Lung (tissue), 17 donors: ENCODE measurements at places on chromosomes 5 and 9. TPM values are rescaled to one million over a fixed set of nuclear protein-coding genes. Genes with fewer than 3 reads are reported as not detected.

The CCL28 gene
- total RNA-seq, result 6.4 TPM

The FSD1L gene
- 8.7 TPM for total RNA-seq

The EGFL7 gene
- 128 TPM for total RNA-seq

DNA sequence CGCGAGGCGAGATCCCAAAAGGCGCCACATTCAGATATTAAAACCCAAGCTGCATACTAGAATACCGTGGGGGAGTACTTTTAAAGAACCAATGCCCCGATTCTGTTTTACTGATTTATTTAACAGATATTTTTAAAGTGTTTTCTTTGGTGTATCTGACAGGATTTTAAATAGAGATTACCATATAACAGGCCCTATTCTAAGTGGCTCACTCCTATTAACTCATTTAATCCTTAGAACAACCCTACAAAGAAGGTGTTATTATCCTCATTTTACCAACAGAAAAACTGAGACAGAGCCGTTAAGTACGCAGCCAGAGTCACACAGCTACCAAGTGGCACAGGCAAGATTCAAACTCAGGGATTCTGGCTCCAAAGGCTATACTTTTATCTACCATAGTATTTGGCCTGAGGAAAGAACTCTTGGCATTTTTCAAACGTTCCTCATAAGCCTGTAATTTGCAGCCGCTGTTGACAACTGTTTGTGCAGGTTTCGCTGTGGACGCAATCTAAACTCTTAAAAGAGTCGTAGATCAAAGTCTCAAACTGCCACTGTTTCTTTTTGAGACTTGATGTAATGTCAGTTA is 550 bp upstream of the TMEM245 start:
- H3K27me3 ChIP-seq, result no peaks in the 10 kb centered on the region
- peaks cover 13% of the 10 kb centered on the region for H3K4me1 ChIP-seq
- H3K36me3 ChIP-seq, result no peaks in the 10 kb centered on the region

DNA sequence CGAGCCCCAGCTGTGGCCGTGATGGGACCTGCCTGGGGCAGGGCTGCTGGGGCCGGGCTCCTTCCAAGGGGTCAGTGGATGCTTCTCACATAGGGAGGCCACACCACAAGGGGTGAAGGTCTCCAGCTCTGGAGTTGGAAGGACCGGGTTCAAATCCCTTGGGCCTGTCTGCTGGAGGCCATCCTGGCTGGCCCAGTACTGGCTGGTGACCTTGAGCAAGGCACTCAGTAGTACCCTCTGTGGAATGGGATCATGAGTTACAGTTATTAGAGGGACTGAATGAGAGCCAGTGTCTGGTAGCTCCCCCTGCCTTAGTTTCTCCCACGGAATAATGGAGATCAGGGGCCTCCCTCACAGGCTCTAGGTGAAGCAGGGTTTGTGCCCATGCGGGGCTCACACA is 58.3 kb downstream of the LMX1B start:
- peaks cover 5% of the 10 kb centered on the region for H3K4me1 ChIP-seq
- peaks cover 42% of the 10 kb centered on the region for H3K27me3 ChIP-seq
- no peak for DNase-seq
- H3K4me3 ChIP-seq, result no peak overlapping the region
- no peaks in the 10 kb centered on the region for H3K36me3 ChIP-seq

GRCh38 chr5:159539678-159540077 is 209.4 kb upstream of the IL12B start:
- H3K36me3 ChIP-seq, result no peaks in the 10 kb centered on the region
- no peak for DNase-seq

- H3K27me3 ChIP-seq, result peaks cover 3% of the 10 kb centered on the region
- peak; percentile 24 for DNase-seq
- peak overlapping the region; percentile 79 for H3K4me3 ChIP-seq
- H3K4me1 ChIP-seq, result no peaks in the 10 kb centered on the region
- H3K27ac ChIP-seq, result no peak overlapping the region
Measured at GRCh38 chr5:151448038-151448985, 909 bp downstream of the SLC36A1 start.

- no peaks in the 10 kb centered on the region for H3K4me1 ChIP-seq
- H3K27ac ChIP-seq, result no peak overlapping the region
- DNase-seq, result no peak
- no peaks in the 10 kb centered on the region for H3K27me3 ChIP-seq
- no peak overlapping the region for H3K4me3 ChIP-seq
Measured at GRCh38 chr5:178699681-178700253, 30.7 kb downstream of the ZNF354A start.

GRCh38 chr5:10627160-10627701 is 63.4 kb downstream of the ANKRD33B start:
- DNase-seq, result peak; percentile 42
- H3K4me3 ChIP-seq, result no peak overlapping the region
- peak overlapping the region; percentile 32 for H3K27ac ChIP-seq
- H3K36me3 ChIP-seq, result no peaks in the 10 kb centered on the region

- H3K27me3 ChIP-seq, result no peaks in the 10 kb centered on the region
- peaks cover 12% of the 10 kb centered on the region for H3K4me1 ChIP-seq
- H3K4me3 ChIP-seq, result no peak overlapping the region
- H3K27ac ChIP-seq, result no peak overlapping the region
- no peaks in the 10 kb centered on the region for H3K36me3 ChIP-seq
- peak; percentile 66 for DNase-seq
Measured at GRCh38 chr9:124810663-124811355, 33.9 kb downstream of the OLFML2A start.
